ENCODE measurements at places on chromosomes 7 and 10. TPM values are rescaled to one million over a fixed set of nuclear protein-coding genes. Genes with fewer than 3 reads are reported as not detected.

DNA sequence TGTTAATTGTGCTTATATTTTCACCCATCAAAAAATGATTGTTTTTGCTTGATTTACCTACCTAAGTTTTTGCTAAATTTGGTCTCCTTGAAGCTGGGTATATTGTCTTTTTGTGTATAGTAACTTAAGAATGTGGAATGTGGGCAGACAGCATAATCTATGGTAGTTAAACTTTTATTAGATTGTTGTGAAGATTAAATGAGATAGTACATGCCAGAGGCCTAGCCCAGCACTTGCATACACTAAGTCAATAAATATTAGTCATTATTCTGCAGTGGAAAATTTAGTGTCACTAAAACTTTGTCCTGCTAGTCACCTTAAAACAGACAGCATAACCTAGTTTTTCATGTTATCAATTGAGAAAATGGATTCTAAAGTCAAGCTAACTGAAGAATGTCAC lies 19.3 kb upstream of the RPA3 start:
- DNase-seq: no peak

DNA sequence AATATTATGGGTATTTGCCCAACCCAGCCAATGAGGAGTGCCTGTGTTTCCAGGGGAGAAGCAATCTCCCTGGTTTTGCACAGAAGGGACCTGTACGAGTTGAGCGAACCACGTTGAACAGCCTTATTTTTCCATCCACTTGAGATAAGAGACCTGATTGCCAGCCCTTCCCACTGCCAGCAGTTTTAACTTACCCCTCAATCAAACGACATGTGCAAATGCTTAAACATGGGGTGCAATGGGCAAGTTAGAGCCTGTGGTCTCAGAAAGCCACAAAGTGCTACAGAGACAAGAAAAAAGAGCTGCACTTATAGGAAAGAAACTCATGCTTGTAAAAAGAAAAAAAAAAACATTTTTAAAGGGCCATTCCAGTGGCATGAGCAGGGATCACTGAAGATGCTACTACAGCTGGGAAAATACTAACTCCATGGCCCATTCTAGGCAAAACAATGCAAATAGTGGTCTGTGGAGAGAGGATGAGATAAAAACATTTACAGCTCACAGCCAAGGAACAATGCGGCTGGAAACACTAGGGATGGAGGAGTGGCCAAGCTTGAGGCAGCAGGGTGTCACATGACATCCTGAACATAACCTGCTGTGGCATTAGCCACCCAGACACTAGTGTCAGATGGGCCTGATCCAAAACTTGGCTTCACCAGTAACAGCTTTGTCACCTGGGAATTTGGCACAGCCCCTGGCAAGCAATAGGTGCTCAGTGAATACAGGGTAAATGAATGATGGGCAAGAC lies 162.8 kb downstream of the ELMO1 start:
- no peak for DNase-seq

DNA sequence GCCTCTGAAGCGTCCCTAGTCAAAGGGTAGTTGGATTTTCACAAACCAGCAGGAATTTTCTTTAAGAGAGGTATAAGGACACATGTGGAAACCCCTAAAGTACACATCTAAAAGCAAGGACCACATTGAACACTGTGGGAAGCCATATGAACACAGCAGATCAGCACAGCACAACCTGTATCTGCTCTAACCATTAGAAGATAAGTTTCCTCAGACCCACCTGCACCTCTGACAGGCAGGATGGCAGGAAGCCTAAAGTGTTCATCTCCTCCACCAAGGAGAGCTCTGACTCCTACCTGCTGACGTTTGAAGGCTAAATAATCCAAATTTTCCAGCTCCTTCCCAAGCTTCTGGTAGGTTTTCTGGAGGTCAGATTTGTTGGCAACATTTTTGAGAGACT lies 174.4 kb downstream of the CTNNA3 start:
- no peak for DNase-seq

GRCh38 chr7:3670898-3671297 lies 369.8 kb downstream of the SDK1 start:
- no peak for DNase-seq

GRCh38 chr7:114008696-114009095 lies 89.9 kb upstream of the PPP1R3A start:
- DNase-seq: no peak

DNA sequence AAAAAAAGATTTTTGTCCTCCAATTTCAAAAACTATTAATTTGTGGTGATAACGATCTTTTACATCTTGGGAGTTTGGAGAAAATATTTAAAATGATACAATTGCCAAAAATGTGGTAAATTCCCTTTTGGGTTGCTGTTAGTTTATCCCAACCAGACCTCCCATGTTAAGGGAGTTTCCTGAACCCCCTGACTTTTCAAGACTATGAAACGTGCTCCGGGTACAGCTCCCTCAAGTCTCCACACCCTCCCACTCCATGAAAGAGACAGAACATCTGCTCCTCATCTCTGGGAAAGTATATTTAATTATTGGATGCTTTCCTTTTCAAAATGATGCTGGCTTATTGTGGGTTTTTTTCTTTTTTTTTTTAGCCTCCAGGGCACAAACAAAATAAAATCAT lies 534.6 kb upstream of the NRP1 start:
- no peak for DNase-seq

DNA sequence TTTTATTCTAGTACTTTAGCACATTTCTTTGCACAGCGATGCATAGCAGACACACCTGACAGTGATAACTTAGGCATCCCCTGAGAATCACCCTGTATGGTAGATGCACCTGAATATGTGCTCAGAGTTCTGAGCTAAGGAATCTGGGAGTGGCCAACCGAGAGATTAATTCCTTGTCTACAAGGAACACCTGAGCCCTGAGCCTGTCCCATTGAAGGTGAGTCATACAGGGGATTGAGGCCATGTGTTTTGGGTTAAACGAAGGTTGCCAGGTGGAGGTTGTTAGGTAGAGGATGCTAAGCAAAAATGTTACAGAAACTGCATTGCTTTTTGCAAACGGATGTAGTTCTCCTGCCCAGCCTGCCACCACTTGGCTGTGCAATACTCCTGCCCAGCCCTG lies 128.9 kb downstream of the AMPH start:
- DNase-seq: no peak

DNA sequence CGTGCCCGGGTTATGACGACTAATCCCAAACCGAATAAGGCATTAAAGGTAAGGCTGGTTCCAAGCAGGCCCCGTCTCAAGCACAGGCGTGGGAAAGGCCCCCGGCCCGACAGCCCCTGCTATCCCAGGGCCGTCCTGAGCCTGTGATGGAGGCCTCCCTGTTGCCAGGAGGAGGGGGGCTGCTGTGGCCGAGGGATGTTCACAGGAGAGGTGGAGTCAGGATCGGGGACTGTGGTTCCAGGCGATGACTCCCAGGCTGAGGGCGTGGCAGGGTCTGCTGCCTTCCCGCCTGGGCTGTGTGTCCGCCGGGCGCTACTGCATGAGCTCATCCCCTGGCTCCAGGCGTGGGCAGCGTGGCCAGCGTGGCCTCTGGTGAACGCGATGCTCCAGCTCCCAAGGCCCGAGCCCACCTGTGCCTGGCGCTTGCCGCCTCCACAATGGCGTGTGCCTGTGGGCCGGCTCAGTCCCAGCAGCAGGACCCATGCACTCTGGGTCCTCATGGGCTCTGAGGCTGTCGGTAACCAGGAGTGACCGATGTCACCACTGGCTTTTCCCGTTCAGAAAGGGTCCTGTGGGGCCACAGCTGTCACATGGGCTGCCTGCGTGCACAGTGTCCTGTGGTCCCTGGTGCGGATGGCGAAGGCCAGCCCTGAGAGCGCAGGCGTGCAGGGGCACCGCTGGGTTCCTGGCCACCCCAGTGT lies 8.8 kb downstream of the MAFK start:
- DNase-seq: no peak

DNA sequence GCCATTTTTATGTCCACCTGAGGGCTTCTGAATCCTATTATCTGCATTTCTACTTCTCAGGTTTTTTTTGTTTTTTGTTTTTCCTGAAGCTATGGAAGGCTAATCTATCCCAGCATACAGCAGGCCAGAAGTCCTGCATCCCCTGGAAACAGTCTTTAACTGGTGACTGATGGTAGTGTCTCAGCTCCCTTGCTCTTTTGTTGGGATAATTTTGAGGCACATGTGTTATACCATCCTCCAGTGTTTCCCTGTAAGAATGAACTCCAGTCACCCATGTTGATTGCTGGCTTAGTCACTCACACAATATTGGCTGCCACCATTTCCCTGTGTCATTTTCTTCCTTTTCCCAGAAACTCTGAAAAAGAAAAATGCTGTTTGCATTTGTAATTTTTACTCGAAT lies 1094.0 kb upstream of the LRRN3 start:
- DNase-seq: no peak

GRCh38 chr10:118698421-118698820 lies 56.3 kb downstream of the CACUL1 start:
- DNase-seq: no peak

DNA sequence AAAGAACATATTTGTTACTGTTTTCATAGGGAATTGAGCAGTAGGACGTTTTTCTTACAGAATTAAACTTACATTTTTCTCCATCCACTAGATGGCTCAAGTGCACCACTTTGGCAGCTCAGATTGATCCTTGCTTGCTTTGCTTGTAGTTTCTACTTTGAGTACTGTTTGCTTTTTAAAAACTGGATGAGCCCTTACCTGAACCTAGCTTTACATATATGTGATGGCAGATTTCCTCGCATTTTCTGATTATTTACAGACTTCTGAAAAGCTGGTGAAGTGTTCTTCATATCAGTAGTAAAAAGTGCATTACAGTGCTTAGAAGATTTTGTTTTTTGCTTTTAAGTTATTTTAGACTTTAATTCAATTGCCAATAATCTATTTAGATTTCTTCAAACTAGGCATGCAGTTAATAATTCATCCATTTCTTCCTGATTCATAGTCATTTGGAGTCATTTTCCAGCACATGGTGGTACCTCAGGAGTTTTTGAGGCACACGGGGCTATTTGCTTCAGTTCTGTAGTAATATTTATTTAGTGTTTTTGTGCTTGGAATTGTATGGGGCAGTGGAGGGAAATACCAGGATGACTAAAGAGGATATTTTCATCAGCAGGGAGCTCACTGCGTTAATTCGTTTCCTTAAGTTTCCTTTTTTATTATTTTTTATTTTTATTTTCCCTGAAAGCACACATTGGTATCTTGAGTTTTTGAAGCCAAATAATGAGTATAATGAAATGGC lies 57.3 kb downstream of the MAPK8 start:
- no peak for DNase-seq

- no peak for DNase-seq
Observed at GRCh38 chr10:128605180-128605579, 479.0 kb upstream of the MKI67 start.

- DNase-seq: no peak
Observed at GRCh38 chr7:99167072-99167471, 23.2 kb upstream of the SMURF1 start.

Gene UNCX
- not detected for total RNA-seq

Gene NPY
- total RNA-seq: not detected

Gene FOXI2
- total RNA-seq: not detected

Gene TBX20
- 0.11 TPM for total RNA-seq

Gene FAM53B
- total RNA-seq: 70.9 TPM

Gene BICC1
- total RNA-seq: not detected
